Pancreas (tissue), 10 donors: ENCODE measurements at places on chromosomes 12 and 14. TPM values are rescaled to one million over a fixed set of nuclear protein-coding genes. Genes with fewer than 3 reads are reported as not detected.

DNA sequence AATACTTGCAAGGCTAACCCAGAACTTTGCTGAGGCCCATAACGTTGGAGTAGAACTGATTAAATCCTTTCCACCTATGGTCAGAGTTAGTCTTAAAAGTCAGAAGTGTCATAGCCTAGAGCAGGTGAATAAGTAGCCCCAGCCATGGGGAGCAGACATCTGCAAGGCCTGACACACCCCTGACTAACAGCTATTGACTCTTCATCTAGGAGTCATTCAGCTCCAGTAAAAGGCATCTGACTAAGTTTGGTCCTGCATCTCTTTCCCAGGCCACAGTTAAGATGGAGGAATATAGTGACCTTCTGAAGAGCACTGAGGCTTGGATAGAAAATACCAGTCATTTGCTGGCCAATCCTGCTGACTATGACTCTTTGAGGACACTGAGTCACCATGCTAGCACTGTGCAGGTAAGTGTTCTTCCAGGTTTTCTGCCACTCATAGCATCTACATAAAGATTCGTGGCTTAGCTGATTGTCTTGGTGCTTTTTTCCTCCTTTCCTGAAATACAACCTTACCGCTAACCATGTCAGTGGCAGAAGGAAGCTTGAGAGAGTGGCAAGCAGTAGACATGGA is 212.9 kb downstream of the ESR2 start:
- no peak for DNase-seq
- H3K4me1 ChIP-seq = no peaks in the 10 kb centered on the region
- no peaks in the 10 kb centered on the region for H3K36me3 ChIP-seq
- H3K4me3 ChIP-seq = no peak overlapping the region
- no peaks in the 10 kb centered on the region for H3K27me3 ChIP-seq

GRCh38 chr12:72330301-72330700 is 58.1 kb downstream of the TRHDE start:
- no peaks in the 10 kb centered on the region for H3K4me1 ChIP-seq
- H3K27ac ChIP-seq = no peak overlapping the region

The APOF gene
- not detected for total RNA-seq

DNA sequence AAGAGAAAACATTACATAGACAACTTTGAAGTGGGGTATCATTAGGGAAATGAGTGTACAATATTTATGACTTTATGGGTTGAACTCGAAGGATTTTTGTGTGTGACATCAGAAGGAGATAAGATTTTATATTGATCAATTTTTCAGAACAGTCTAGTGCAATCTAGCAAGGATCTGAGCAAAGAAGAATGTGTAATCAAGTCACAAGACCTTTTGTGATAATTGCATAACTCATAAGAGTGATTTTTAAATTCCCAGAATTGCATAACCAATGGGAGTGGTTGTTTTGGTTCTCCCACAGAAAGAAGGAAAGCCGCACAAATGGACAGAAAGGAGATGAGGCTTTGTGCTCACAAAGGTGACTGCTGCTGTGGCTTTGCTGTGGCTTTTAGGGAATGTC is 441.8 kb upstream of the FLRT2 start:
- no peak overlapping the region for H3K4me3 ChIP-seq
- no peak overlapping the region for H3K27ac ChIP-seq
- no peaks in the 10 kb centered on the region for H3K36me3 ChIP-seq

GRCh38 chr12:25689996-25690501 is 137.0 kb upstream of the LMNTD1 start:
- DNase-seq = peak; percentile 85
- H3K36me3 ChIP-seq = no peaks in the 10 kb centered on the region
- no peaks in the 10 kb centered on the region for H3K27me3 ChIP-seq
- H3K4me3 ChIP-seq = no peak overlapping the region
- no peak overlapping the region for H3K27ac ChIP-seq

- H3K4me3 ChIP-seq = peak overlapping the region; percentile 43
- H3K36me3 ChIP-seq = no peaks in the 10 kb centered on the region
- no peaks in the 10 kb centered on the region for H3K4me1 ChIP-seq
- peak; percentile 73 for DNase-seq
- H3K27me3 ChIP-seq = no peaks in the 10 kb centered on the region
Observed at GRCh38 chr12:124928095-124928911, 13.9 kb upstream of the UBC start.

DNA sequence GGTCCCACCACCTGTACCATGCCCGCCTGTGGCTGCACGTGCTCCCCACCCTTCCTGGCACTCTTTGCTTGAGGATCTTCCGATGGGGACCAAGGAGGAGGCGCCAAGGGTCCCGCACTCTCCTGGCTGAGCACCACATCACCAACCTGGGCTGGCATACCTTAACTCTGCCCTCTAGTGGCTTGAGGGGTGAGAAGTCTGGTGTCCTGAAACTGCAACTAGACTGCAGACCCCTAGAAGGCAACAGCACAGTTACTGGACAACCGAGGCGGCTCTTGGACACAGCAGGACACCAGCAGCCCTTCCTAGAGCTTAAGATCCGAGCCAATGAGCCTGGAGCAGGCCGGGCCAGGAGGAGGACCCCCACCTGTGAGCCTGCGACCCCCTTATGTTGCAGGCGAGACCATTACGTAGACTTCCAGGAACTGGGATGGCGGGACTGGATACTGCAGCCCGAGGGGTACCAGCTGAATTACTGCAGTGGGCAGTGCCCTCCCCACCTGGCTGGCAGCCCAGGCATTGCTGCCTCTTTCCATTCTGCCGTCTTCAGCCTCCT is 1.1 kb downstream of the INHBE start:
- DNase-seq = peak; percentile 61
- no peaks in the 10 kb centered on the region for H3K36me3 ChIP-seq
- H3K27me3 ChIP-seq = no peaks in the 10 kb centered on the region
- no peak overlapping the region for H3K27ac ChIP-seq
- H3K4me1 ChIP-seq = peaks cover 5% of the 10 kb centered on the region

DNA sequence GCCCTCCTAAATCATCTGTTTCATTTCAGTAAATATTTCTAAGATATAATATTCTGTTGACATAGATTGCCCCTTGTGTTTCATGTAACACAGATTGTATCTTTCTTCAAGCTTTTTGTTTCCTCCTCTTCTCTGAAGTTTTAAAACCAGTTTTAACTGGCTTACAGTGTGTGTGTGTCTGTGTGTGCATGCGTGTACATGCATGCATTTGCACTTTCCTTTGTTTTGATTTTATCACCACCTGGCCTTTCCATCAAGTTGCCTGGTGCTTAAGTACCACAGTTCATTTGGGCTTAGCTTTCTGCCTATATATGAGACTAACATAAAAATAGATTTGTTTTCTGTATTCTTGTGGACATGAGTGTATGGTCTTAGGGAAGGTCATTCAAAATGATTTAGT is 31.9 kb downstream of the ETNK1 start:
- no peaks in the 10 kb centered on the region for H3K27me3 ChIP-seq
- no peak overlapping the region for H3K27ac ChIP-seq
- no peaks in the 10 kb centered on the region for H3K36me3 ChIP-seq
- no peak for DNase-seq

DNA sequence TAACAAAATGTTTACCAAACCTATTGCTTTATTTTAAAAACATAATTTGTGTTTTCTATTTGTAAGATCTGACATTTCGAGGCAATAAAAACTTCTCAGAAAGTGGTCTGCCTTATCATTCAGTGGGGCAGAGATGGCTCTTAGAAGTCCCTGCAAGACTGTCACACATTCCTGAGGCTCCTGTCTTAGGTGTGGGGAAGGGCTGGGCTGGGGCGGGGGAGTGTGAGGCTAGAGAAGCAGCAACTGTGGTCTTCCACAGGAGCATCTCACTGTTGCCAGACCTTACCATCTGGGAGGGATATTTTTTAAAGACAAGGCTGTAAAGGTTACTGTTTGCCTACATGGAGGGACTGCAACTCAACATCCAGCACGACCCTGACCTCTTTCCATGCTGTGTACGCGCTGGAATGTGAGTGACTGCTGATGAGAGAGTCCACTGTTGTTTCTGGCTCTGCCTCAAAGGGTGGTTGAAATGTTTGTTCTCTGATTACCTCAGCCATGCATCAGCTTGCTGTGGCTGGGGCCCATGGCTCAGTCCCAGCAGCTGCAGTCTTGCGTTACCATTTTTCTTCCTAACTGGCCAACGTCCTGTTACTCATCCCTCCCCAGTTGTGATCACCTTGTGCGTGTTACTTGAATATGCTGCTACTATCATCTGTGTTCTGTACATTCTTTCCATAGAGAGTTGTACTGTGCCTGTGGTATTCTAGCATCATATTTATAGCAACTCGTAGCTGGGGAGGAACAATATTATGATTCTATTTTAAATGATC is 12.4 kb downstream of the ERG28 start:
- H3K27ac ChIP-seq = no peak overlapping the region
- peak; percentile 82 for DNase-seq
- H3K4me1 ChIP-seq = peaks cover 18% of the 10 kb centered on the region
- H3K36me3 ChIP-seq = peaks cover 14% of the 10 kb centered on the region
- H3K27me3 ChIP-seq = no peaks in the 10 kb centered on the region
- no peak overlapping the region for H3K4me3 ChIP-seq

The ABCC9 gene
- total RNA-seq = 14.3 TPM

- H3K27ac ChIP-seq = no peak overlapping the region
- no peak for DNase-seq
- H3K27me3 ChIP-seq = no peaks in the 10 kb centered on the region
- no peaks in the 10 kb centered on the region for H3K4me1 ChIP-seq
- H3K36me3 ChIP-seq = no peaks in the 10 kb centered on the region
Observed at GRCh38 chr14:22010545-22011252, 337.1 kb upstream of the OR4E1 start.

DNA sequence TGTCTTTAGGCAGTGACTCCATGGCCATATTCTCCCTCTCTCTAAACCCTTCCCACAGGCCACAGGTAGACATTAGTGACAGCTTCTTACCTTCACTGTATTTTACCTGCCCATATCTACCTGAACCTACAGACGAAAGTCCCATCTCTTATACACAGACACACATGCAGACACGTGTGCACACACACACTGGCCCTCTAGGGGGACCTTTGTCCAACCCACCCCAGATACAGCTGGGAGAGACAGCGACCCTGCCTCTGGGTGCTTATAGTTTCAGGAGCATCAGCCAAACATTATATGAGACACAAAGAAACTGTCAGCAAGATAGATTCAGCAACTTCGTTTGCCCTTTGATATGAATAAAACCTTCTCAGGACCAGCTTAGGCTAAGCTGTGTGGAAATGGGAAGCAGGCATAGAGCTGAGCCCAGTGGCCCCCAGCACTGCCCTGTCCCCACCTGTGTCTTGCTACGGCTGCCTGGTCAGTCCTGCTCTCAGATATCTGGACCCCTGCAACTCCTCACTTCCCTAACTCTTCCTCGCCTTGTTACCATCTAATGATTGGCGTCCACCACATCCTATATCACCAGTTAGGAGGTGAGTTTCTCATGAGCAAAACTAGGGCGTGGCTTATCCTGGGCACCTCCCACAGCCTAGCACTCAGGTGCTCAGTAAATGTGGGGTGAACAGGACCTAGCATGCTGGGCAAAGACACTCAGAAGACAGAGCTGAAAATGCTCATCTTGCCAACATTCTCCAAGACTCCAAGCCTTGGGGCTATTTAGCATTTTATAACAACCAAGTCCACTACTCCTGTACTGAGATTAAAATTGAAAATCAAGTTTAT is 12.0 kb upstream of the CD9 start:
- H3K4me1 ChIP-seq = no peaks in the 10 kb centered on the region
- no peaks in the 10 kb centered on the region for H3K36me3 ChIP-seq
- no peak overlapping the region for H3K27ac ChIP-seq
- H3K27me3 ChIP-seq = no peaks in the 10 kb centered on the region

GRCh38 chr14:96243785-96244184 is 12.2 kb upstream of the BDKRB1 start:
- DNase-seq = no peak
- no peak overlapping the region for H3K27ac ChIP-seq
- no peaks in the 10 kb centered on the region for H3K4me1 ChIP-seq
- no peaks in the 10 kb centered on the region for H3K36me3 ChIP-seq
- H3K4me3 ChIP-seq = no peak overlapping the region

GRCh38 chr14:73460691-73461127 is 2.4 kb upstream of the NUMB start:
- no peaks in the 10 kb centered on the region for H3K36me3 ChIP-seq
- peaks cover 42% of the 10 kb centered on the region for H3K4me1 ChIP-seq
- no peak for DNase-seq
- H3K27me3 ChIP-seq = no peaks in the 10 kb centered on the region
- peak overlapping the region; percentile 87 for H3K27ac ChIP-seq

DNA sequence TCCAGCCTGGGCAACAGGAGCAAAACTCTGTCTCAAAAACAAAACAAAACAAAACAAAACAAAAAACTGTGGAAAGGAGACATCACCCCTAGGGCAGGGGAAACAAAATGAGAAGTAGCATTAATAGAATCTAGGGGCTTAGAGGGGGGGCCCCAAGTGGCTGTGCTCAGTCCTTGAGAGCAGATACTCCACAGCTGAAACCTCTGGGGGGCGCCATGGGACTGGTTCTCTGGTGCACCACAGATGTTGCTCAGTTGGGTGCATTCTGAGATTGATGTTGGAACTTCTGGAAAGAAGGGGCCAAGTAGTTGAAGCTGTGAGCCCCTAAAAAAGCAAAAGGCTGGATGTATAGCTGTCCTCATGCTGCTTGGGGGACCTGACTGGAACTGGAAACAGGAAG is 11.8 kb upstream of the SYNE2 start:
- no peaks in the 10 kb centered on the region for H3K27me3 ChIP-seq
- H3K27ac ChIP-seq = no peak overlapping the region
- DNase-seq = no peak
- H3K4me3 ChIP-seq = no peak overlapping the region
- H3K4me1 ChIP-seq = no peaks in the 10 kb centered on the region

DNA sequence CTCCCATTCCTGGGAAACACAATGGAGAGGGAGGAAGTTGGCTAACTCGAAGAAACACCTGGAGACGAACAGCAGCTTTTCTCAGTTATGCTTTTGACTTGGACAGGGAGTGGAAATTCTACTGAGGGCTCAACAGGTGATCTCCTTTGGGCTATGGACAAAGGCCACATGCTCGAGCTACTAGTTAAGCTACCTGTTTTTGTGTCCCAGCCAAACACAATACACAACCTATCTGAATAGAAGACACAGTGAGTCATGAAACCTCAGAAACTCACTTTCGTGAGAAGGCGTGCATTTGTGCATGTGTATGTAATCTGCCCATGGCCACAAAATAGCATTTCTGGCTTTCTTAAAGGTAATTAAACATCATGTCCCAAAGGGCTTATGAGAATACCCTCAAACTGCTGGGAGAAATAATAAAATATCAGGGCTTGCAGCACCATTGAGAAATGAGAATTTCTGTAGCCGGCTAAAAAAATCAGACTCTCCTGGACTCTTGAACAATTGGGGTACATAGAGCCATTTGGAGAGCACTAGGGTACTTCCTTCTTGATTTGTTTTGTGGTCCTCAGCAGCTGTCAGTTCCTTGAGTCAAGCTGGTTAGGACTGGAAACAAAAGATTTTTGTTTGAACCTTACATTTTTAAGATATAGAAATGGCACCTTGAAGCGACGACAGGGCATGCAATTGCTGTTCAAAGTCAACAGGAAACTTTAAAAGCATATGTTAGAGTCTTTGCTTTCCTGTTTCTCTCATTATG is 85.5 kb upstream of the PTHLH start:
- no peak overlapping the region for H3K27ac ChIP-seq
- no peaks in the 10 kb centered on the region for H3K36me3 ChIP-seq
- no peak for DNase-seq
- H3K4me1 ChIP-seq = no peaks in the 10 kb centered on the region
- no peak overlapping the region for H3K4me3 ChIP-seq
